ENCODE measurements at places on chromosomes 11 and 22. TPM values are rescaled to one million over a fixed set of nuclear protein-coding genes. Genes with fewer than 3 reads are reported as not detected.
A peak's percentile ranks its signal among the peaks of the same experiment; 100 is the strongest.

GRCh38 chr22:46256358-46256958, 6.4 kb upstream of the CDPF1 start:
- no peak for DNase-seq

The NAA40 gene
- 26.4 TPM for total RNA-seq

The MYOD1 gene
- not detected for total RNA-seq

DNA sequence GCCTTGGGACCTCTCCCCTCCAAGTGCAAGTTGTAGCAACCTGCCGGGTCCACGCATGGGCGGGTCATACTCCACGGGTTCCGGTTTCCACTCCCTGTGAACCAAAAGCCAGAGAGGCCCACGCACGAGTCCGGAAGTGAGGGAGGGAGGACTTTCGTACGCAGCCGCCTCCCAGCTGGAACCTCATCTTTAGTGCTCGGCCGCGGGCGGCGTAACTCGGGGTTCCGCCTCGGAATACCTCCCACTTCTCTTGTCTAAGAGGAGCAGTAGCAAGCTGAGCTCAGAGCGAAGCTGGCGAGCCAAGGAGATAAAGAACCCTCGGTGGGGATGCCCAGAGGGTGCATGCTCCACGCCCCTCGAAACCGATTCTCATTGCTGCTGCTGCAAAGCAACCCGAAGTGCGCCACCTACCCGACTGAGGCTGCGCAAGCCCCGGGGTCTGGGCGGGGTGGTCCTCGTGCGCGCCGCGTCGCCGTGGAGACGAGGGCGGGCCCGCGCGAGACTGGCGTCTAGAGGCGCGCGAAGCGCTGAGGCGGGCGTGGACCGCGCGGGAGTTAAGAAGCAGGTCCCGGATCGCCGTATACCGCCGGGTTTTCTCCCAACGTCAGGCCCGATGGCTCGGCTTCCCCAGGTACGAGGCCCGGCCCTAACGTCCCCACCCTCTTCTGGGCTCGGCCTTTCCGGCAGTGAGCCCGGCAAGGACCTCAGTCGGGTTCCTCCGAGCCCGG, at the start of gene SFI1:
Gene SFI1 (plus strand): TSS at position 530 of the 728 bp plus-strand sequence. CDS start 11,749 bp downstream, outside the sequence.
- peak; percentile 93 for DNase-seq

The UPK3A gene
- total RNA-seq, result 233 TPM

The TP53AIP1 gene
- total RNA-seq, result 0.49 TPM

GRCh38 chr11:94671553-94672366, 96.4 kb upstream of the AMOTL1 start:
- DNase-seq, result no peak

- no peak for DNase-seq
Observed at GRCh38 chr22:36383110-36383581, 4.6 kb downstream of the MYH9 start.

DNA sequence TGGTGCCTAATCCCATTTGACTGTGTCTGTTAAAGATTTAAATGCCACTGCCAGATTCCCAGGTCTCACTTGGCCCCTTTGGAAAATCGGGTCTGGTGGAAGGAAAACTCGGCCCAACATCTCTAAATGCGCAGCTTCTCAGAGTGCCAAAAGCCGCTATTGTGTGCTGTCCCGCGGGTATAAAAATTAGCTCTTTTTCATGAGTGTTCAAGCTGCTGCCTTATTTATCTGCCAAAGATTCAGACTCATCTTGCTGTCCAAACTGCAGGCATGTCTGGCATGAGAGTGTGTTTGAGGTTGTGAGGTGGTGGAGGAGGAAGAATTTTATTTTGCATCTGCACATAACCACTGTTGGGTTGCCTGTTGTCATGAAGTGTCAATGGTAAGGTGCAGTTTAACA, 91.4 kb downstream of the NELL1 start:
- DNase-seq, result no peak

DNA sequence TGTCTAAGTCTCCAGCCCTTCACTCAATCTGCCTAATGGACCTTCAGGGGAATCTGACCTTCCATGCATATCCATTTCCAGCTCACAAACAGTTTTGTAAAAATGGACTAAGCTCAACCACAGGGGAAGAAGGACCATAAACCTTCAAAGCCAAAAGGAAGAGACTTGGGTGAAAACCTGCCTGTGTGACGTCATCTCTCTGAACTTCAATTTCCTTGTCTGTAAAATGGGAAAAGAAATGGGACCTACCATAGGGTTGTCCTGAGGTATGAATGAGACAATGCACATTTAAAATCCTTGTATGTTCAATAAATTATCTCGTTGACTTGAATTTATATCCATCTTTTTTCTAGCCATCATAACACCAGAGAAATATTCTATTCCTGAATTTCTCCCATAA, 370.7 kb downstream of the INSC start:
- no peak for DNase-seq

DNA sequence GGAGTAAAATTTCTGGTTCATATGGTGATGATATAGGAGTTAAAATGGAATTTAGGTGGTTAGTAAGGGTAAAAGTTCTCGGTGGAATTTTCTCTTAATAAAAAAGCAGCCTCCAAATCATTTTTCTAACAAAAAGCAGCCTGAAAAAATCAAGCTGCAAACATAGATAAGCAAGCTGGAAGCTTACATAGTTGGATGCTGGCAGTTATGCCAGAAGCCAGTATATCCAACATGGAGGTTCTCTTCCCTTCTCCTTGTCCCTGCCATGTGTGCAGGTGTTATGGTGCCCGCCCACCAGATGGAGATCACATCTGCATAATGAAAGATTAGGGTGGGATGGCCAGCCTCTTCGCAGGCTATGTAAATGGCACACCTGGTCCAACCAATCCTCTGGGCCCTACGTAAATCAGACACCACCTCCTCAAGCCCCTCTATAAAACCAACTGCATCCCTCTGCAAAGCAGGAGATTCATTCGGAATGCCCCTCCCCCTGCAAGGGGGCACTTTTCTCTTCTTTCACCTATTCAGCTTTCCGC, 22.4 kb downstream of the PIWIL3 start:
- no peak for DNase-seq

The KRTAP5-2 gene
- total RNA-seq, result not detected

GRCh38 chr11:14093065-14093464, 130.5 kb downstream of the SPON1 start:
- DNase-seq, result no peak

DNA sequence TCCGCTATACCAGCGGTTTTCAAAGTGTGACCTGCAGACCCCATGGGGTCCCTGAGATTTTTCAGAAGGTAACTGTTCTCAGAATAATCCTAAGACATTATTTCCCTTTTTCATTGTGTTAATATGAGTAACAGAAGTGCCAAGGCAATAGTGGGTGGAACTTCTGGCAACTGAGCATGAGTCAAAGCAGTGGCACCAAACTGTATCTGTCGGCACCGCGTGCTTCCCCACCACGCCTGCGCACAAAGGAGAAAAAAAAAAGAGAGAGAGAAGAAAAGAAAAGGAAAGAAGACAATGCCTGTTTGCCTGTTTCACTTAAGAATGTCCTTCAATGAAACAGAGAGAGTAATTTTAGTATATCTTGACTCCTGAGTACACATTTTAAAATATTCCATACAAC, 679.9 kb downstream of the OPCML start:
- no peak for DNase-seq

DNA sequence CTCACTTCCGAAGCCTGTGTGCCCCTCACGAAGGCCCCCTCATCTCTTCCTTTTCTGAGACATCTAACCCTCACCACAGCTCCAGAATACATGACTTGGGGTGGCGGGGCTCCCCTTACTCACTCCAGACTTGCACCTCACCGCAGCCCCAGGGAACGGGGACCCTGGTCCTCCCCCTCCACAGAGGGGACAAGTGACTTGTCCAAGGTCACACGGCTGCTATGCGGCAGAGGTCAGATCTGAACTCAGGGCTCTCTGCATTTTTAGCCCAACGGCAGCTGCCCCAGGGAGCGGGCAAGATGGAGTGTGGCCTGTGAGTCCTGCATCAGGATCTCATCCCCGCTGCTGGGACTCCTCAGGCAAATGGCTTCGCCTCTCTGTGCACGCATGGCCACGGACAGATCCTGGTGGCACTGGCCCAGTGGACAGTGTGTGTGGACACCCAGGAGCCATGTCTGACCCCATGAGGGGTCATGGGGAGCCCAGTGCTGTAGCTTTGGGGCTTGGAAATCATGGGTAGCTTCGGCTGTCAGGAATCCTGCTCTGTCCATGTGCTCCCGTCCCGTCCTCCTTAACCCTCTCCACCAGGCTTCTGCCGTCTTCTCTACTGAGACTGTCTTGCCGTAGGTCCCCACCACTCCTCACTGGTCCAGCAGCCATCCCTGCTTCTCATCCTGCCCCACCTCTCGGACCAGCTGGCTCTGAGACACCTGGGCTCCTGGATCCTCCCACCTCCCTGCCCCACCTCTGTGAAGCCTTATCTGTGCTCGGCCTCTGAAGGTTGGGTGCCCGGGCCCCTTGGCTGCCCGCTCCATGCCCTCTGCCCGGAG, 48.0 kb upstream of the CARS1 start:
- peak; percentile 39 for DNase-seq

The ZNF280A gene
- not detected for total RNA-seq

All from ureter (tissue), 1 donor.